Esophagus mucosa (tissue), 1 donor: ENCODE measurements at places on chromosomes 4 and X.

DNA sequence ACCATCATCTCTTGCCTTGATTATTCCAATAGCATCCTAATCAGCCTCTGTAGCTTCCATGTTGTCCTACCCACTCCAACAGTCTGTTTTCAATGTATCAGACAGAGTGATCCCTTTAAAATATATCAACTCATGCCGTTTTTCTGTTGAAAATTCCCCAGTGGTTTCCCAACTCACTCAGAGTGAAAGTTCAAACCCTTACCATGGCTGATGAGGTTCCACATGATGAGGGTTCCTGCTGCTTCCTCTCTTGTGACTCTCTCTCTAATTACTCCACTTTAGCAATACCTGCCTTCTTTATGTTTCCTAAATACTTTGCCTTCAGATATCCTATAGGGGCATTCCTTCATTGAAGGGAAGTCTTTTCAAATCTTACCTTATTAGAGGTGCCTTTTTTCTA, 334.7 kb downstream of the PPP1R2C start:
- no peak for ATAC-seq

DNA sequence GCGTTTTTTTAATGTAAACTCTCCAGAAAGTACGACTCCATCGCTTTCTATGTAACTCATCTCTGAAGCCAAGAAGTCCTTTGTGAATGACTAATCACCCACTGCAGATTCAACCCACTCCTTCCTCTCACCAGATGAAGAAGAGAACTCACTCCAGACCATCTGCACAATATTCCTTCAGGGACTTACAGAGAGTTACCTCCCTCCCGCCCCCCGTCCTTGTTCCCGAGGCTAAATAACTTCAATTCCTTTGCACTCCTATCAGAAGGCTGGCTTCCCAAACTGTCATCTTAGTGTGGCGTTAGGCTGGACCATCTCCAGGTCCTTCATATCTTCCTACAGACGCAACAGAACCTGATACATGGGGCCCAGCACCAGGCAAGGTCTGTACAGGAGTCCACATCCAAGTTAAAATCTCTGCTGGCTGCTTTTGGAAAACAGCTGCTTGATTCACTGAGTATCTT, 82.4 kb downstream of the AFAP1 start:
- no peak for ATAC-seq

- no peak for ATAC-seq
These were observed 2073.4 kb downstream of the ARAP2 start for GRCh38 chr4:34170946-34171345.

GRCh38 chrX:140822184-140822583, 112.6 kb downstream of the LINC00632 start:
- ATAC-seq: no peak

- peak; percentile 55 for ATAC-seq
These were observed 6.3 kb downstream of the MEPE start for GRCh38 chr4:87838890-87839591.

- no peak for ATAC-seq
These were observed 123.0 kb upstream of the AP1S2 start for GRCh38 chrX:15977644-15978043.

DNA sequence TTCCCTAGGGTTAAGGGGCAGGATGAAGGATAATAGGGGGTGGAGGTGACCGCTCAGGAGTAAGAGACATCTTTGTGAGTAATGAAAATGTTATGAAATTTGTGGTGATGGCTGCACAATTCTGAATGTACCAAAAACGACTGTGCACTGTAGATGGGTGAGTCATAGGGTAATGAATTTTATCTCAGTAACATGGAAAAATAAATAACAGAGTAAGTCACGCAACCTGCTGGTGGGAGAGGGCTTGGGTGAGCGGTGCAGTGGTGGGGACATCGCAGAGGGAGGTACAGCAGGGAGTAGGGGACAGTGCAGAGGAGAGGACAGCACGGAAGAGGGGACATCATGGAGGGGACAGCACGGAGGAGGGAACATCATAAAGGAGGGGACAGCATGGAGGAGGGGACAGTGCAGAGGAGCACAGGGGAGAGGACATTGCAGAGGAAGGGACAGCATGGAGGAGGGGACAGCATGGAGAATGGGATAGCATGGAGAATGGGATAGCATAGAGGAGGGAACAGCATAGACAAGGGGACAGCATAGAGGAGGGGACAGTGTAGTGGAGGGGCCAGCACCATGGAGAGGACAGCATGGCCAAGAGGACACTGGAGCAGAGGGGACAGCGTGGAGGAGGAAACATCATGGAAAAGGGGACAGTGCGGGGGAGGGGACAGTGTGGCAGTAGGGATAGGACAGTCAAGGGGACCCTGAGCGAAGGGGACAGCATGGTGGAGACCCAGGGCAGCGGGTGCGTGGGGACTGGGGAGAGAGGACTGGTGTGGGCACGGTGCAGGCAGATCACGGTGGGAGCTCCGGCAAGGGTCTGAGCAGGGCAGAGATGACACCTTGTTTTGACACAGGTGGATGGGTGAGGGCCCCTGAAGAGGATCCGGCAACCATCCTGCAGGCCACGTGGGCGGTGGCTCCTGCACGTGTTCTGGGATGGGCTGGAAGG, 68.5 kb upstream of the MXD4 start:
- ATAC-seq: peak; percentile 7

- no peak for ATAC-seq
These were observed 700.5 kb upstream of the AGA start for GRCh38 chr4:178142724-178143123.

GRCh38 chr4:98222306-98222705, 38.9 kb upstream of the RAP1GDS1 start:
- no peak for ATAC-seq

GRCh38 chr4:5785806-5786680, 75.0 kb downstream of the EVC start:
- peak; percentile 73 for ATAC-seq

DNA sequence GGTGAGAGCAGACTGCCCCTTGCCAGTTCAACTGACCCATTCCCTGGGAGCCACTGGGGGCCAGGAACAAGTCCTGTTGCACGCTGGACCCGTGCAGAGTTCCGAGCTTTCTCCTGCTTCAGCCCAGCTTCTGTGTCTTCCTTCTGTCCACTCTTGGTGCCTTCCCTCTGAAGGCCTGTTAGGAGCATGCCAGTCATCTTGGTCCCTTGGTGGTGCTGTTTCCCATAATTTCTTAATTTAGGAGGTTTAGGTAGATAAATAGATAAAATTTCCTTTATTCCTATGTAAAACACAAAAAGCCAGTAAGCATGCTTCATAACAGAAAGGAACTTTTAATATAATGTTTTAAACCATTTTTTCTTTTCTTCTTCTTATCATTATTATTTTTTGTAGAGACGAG, 672.7 kb downstream of the CCSER1 start:
- ATAC-seq: no peak

- no peak for ATAC-seq
These were observed 6.8 kb downstream of the TBC1D19 start for GRCh38 chr4:26590639-26591038.

GRCh38 chr4:119898211-119898610, 168.4 kb downstream of the MAD2L1 start:
- ATAC-seq: no peak

DNA sequence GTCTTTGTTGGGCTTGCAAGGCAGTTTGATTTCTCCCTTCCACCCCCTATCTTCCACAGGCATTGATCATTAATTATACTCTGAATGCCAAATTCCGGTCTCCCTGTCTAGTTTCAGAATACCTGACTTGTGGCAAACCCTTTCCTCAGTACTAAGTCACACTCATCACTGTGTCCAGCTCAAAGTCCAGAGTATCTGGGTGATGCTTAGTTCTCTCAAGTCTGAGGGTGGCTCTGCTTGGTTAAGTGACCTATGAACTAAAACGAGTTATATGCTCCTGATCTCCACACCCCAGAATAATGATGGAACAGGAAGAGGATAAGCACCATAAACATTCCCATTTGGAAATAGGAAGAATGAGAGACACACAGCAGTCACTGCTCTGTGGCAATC, 6.5 kb downstream of the SMIM9 start:
- ATAC-seq: no peak

DNA sequence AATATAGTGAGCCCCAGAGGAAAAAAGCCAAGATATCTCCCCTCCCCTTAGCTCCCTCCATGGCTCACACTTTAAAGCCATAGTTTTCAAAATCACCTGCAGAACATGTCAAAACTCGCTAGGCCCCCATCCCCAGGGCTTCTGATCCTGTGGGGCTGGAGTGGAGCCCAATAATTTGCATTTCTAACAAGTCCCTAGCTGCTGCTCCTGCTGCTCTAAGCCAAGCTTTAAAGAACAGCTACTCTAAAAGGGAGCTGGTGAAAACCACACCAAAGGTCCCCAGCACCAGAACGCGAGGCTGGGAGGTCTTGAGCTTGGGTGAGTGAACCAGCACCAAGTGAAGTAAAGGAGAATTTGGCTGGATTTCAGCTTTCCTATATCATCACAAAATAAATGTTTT, 237.1 kb downstream of the ZNF674 start:
- peak; percentile 64 for ATAC-seq

GRCh38 chr4:74375824-74376426, 11.0 kb downstream of the EREG start:
- ATAC-seq: peak; percentile 51

- no peak for ATAC-seq
These were observed 69.0 kb downstream of the MAP9 start for GRCh38 chr4:155307731-155308277.

GRCh38 chr4:57973819-57974218, 863.6 kb upstream of the IGFBP7 start:
- no peak for ATAC-seq

DNA sequence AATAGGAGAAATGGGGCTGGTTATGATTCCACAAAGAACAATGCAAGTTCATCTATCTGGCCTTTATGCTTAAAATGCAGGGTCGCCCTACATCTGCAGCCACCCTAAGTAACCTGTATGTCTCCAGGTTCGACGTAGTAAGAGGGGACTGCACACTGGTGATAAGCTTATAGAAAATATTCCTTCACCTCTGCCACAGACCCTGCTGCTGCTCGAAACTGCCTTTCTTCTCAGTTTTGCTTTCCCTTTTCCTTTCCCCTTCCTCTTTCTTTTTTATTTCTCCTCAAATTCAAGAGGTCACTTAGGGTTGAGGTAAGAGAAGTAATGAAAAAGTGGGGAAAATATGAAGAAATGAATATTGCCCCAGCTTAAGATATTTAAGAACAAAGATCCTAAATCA, 123.5 kb downstream of the DCHS2 start:
- no peak for ATAC-seq

DNA sequence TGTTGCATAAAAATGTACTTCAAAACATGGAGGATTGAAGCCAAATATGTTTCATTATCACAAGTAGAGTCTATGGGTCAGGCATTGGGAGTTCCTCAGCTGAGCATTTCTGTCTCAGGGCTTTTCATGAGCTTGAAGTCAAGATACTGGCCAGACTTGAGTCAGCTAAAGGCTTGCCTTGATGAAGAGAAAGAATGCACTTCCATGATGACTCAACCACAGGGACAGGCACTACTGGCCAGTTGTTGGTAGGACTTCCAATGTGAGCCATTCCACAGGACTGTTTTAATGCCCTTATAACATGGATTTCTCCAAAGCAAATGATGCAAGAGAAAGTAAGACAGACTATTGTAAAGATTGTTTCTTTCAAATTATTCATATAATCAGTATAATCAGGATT, 895.6 kb downstream of the RAB28 start:
- ATAC-seq: no peak

- no peak for ATAC-seq
These were observed 60.0 kb downstream of the PPP3CA start for GRCh38 chr4:101287324-101287723.

GRCh38 chr4:181677201-181677600, 566.0 kb upstream of the TENM3 start:
- no peak for ATAC-seq

- ATAC-seq: no peak
These were observed 5.1 kb downstream of the BGN start for GRCh38 chrX:153499876-153500275.

GRCh38 chrX:39755143-39756032, 342.4 kb downstream of the BCOR start:
- peak; percentile 83 for ATAC-seq

GRCh38 chr4:146981651-146982050, 36.0 kb upstream of the TTC29 start:
- ATAC-seq: no peak

GRCh38 chr4:89136525-89136924, 25.2 kb downstream of the TIGD2 start:
- ATAC-seq: peak; percentile 29

GRCh38 chr4:47830265-47831025, 7.4 kb downstream of the CORIN start:
- peak; percentile 27 for ATAC-seq

DNA sequence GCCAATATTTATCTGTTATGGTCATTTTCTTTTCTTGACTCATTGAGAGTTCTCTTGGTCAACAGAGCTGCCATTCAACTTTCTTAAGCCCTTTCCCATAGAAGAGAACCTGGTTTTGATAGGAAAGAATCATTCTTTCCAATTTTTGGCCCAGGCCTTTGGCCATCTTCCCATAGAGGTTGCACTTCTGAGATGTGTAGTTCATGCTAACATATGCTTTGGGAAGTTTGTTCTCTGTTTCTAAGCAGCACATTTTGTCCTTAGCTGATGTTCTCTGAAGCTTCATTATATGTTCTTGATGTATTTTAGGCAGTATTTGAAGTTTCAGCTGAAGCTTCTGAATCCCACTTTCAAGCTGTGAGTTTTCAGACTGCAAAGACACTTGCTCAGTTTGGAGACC, 161.1 kb downstream of the VEGFC start:
- ATAC-seq: no peak

DNA sequence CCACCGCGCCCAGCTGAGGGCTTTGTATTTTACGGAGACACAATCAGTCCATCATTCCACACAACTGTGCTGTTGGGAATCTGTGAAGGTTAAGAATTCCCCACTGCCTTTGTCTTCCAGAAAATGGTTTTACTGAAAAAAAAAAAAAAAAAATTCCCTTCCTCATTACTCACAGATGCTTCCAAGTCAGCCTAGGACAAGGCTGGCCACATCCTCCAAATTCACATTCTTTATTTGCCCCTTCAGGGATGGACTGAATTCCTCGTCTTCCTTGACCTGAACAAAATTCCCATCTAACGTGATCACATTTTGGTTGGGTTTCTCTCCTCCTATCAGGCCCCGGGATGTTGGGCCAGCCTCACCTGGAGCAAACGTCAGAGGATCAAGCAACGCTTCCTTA, 130.3 kb downstream of the DHRSX start:
- no peak for ATAC-seq

DNA sequence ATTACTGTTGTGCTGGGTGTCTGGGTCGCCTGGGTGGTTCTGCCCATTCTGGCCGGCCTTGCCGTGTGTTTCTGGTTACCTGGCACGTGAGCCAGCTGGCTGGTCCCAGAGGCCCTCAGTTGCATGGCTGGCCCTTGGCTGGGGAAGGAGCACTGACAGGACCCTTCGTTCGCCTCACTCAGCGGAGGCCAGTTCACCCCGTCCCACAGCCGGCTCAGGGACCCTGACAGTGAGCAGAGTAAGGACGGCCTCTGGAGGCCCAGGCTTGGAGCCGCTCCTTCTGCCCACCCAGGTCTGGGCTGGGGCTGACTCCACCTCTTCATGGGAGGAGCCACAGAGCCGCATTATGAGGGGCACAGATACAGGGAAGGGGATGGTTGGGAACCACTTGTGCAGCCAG, 20.3 kb upstream of the HGFAC start:
- ATAC-seq: no peak

- no peak for ATAC-seq
These were observed at the start of gene ANK2 for GRCh38 chr4:113049421-113050370. Gene ANK2, plus strand, starts transcription at chr4:113049653. Its CDS starts 76 bp downstream, at chr4:113049729.
